NCI-H1048 (cell line): ENCODE measurements at places on chromosomes 16 and 17.

DNA sequence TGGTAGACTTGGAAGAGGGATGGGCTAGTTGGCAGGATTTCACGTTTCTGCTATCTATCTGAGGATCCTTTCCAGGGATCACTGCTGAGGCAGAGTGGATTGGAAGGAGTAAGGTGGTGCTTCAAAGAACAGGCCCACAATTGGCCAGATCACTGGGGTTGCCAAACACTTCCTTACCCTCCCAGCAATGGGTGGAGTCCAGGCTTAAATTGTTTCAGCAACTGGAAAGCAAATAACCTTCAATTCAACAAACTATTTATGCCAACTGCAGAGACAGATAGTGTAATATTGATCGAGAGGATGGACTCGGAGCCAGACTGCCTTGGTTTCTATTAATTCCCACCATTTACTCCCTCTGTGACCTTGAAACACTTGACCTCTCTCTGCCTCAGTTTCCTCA lies 2.1 kb downstream of the ARRB2 start:
- no peak for DNase-seq

DNA sequence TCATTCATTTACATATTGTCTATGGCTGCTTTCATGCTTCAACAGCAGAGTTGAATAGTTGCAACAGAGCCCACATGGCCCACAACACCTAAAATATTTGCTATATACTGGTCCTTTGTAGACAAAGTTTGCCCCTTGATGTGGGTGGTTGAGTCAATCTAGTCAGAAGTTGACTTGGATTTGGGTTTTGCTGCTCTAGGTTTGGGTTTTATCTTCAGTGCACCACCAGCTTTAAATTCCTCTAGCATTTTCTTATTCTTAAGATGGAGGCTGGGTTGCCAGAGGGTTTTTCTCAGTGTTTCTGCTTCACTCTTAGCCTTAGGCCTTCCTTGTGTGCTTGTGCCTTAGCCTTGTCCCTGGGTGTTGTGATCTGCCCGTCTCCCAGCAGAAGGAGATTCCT lies 51.0 kb downstream of the CCDC182 start:
- no peak for DNase-seq

DNA sequence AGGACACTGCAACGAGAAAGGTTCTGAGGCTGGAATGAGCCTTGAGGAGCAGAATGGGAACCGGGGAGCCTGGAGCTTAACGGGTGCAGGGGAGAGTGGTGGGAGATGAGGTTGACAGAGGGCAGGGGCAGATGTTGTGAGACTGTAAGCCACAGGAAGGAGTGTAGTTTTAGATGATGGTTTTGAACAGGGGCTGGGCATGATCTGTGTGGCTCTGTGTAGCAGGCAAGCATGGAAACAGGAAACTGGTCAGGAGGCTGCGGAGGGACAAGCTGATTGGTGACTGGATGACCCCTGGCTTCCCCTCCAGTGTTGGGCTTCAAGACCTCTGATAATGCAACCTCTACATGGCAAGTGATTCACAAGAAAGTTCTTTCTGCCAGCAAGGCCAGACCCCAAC lies 1.4 kb upstream of the CNGB1 start:
- no peak for DNase-seq

- DNase-seq, result no peak
Measured at GRCh38 chr17:55672585-55673501, 49.8 kb downstream of the TMEM100 start.

- no peak for DNase-seq
Measured at GRCh38 chr16:30721606-30722005, 22.6 kb downstream of the SRCAP start.

- DNase-seq, result peak; percentile 53
Measured at GRCh38 chr17:80426671-80427326, 11.8 kb downstream of the ENDOV start.

GRCh38 chr17:69434164-69434579 lies 19.7 kb downstream of the MAP2K6 start:
- DNase-seq, result no peak

DNA sequence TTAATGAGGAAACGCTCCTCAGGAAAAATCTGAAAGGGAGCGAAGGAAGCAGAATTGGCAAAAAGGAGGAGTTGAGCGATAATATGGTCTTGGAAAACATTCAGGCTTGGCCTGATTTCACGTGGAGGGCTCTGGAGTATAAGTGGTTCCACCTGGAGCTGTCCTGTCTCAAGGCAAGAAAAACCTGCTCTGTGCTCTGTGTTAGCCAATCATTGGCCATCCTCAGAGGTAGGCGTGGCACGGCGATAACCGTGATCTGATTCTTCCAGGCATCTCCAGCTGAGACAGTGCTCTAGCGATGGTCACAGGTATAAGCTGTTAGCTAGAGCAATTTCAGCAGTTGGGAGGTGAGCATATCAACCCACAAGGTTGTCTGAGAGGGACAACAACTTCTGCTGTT lies 450.5 kb upstream of the MAF start:
- no peak for DNase-seq

DNA sequence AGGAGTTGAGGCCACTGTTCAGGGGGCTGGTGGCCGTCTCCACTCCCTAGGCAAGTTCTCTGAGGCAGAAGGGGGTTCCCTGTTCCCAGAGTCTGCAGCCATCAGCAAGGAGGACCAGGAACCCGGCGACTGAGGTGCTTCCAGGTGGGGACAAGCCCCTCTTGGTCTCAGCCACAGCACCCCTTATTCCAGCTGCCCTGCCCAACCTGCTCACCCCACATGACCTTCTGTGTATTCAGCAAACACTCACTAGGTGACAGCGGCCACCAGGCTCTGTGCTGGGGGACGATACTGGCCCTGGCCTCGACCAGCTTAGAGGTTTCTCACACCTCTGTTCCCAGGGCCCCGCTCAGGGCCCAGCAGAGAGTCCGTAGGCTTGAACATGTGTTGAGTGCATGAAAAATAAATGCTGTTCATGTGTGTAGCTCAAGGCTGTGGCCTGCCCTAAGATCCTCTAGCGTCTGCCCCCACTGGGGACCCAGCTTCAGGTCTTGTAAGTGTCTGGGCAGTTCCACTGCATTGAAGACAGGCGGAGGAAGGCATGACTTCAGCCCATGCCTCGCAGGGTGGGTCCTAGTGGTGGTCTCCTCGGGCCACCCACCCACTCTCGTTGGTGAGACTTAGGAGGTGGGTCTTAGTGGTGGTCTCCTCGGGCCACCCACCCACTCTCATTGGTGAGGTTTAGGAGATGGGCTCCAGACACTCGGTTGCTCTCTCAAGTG lies 44.2 kb downstream of the NT5M start:
- DNase-seq, result no peak

GRCh38 chr17:32261417-32261736 lies 4.3 kb upstream of the RHBDL3 start:
- DNase-seq, result no peak

DNA sequence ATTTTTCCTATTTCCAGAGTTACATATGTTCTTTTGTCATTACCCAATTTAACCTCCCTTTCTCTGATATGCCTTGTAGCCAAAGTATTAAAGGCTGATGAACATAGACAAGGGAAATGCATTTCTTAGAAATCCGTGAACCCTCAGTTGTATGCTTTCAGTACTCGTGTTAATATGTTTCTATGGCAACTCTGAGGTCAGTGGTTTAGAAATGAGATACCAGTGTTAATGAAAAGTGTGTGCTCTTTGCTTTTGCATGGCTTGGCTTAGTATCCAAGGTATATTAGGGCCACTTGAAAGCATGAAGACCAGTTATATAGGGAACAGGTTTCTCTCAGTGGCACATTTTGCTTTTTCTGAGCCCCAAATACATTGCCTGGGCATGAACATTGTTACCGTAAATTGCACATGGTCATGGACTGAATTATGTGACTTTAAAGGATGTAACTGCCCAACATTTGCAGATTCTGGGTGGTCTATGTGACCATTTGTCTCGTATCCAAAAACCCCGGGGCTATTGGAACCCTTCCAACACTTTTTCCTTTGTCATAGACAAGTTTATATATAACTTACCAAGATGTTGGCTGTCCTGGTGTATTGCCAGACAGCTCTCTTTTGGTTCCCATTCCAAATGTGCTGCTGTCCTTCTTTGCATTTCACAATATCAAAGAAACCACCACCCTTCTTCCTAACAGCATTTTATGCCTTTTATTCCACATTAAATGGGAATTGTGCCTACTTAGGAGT lies 17.5 kb downstream of the ABHD15 start:
- no peak for DNase-seq

- DNase-seq, result no peak
Measured at GRCh38 chr17:43341715-43342588, 56.8 kb upstream of the ARL4D start.

GRCh38 chr16:57263541-57264351 lies 18.7 kb downstream of the ARL2BP start:
- no peak for DNase-seq

DNA sequence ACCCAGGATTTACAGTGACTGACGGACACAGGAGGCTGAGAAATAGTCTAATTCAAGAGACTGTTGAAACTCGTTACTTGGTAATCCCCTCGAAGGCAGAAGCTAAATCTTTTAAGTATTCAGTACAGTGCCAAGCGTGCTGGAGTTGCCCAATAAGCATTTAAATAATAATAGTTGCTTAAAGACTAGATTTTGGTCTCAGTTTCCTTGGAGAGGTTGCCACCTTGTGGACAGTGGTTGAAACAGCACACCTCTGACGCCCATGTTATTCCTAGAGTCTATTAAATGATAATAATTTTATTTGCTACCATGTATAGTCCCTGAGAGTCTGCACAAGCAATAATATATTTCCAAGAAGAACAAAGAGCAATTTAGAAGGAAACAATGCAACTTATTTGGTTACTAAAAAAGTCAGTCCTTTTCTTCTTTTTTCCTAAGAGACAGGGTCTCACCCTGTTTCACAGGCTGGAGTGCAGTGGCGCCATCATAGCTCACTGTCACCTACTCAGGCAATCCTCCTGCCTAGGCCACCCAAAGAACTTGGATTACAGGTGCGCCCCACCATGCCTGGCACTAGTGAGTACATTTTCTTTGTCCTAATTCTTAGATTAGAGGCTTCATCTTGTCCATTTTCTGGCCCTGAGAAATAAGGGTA lies 138.0 kb upstream of the NUDT7 start:
- DNase-seq, result no peak

- DNase-seq, result no peak
Measured at GRCh38 chr17:48553826-48554225, 8.9 kb upstream of the HOXB2 start.

GRCh38 chr16:57638381-57638780 lies 10.0 kb downstream of the ADGRG1 start:
- DNase-seq, result no peak

GRCh38 chr17:45981306-45981705 lies 17.7 kb upstream of the STH start:
- no peak for DNase-seq

- DNase-seq, result no peak
Measured at GRCh38 chr17:16924696-16925440, 47.0 kb downstream of the TNFRSF13B start.

GRCh38 chr16:106623-107324 lies 28.7 kb downstream of the MPG start:
- peak; percentile 1 for DNase-seq

GRCh38 chr16:82741073-82741615 lies 114.4 kb downstream of the CDH13 start:
- DNase-seq, result no peak

DNA sequence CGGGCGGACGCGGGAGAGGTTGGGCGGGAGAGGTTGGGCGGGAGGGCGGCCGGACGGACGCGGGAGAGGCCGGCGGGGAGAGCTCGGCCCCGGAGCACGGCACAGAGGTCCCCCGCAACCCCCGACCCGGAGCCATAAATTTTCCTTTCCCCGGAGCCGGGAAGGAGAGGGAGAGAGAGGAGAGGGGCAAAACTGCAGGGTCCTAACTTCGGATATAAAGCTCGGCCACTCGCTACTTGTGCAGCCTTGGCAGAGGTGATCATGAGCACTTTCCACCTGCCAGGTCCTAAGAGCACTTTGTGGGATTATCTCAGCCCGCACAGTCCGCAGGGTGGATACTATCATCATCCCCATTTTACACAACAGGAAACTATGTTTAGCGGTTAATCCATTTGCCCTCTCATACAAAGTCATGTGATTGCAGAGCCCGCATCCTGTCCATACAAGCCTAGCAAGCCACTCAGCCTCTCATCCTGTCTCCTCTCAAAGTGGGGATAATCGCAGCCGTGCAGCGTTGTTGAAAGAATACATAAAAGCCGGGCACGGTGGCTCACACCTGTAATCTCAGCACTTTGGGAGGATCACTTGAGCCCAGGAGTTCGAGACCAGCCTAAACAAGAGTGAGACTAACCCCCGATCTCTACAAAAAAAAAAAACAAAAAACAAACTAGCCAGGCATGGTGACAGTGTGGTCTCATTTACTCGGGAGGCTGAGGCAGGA lies 780 bp upstream of the DCAKD start:
- DNase-seq, result no peak

GRCh38 chr17:76371656-76372628 lies 12.5 kb upstream of the SPHK1 start:
- DNase-seq, result no peak

- DNase-seq, result no peak
Measured at GRCh38 chr16:59170099-59170712, 436.1 kb upstream of the GOT2 start.

GRCh38 chr16:53832896-53833544 lies 129.1 kb downstream of the FTO start:
- DNase-seq, result no peak

- DNase-seq, result no peak
Measured at GRCh38 chr17:17575360-17576251, 15.9 kb downstream of the PEMT start.

- no peak for DNase-seq
Measured at GRCh38 chr16:84370723-84371552, 2.6 kb downstream of the ATP2C2 start.

DNA sequence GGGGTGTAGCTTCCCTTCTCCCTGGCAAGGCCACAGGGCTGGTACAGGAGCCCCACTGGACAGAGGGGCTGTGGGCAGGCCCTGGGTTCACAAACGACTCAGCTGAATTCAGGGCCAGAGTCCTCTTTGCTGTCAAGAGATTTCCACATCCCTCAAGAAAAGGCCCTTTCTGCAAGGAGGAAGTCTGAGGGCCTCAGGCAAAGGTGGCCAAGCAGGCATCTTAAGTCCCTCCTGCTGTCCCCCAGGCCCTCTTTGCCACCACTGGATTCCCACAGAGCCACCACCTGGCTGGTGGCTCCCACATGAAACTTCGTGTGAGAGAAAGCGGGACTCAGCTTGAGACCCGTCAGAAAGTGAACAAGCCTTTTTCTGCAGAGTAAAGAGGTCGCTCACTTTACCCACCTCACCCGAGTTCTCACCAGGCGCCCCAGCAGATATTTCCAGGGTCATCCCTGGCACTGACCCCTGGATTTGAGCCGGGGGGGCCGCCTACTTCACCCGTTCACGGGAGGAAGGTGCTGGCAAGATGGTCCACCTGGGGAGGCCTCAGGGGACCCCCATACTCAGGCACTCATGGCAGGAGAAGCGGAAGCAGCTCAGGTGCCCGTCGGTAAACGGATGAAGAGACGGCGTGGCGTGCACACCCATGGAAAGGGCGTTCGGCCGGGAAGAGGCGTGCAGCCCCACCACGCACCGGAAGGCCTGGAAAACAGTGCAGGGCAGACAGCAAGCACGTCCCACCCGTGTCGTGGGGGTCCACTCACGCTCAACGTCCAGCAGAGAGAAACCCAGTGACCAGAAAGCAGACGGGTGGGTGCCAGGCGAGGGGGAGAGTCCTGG lies 3.6 kb downstream of the RNF166 start:
- DNase-seq, result no peak

GRCh38 chr17:78822552-78822951 lies 18.1 kb downstream of the USP36 start:
- DNase-seq, result no peak
